Sciatic nerve (tissue), 2 donors: ENCODE measurements at places on chromosomes 13 and 19.

DNA sequence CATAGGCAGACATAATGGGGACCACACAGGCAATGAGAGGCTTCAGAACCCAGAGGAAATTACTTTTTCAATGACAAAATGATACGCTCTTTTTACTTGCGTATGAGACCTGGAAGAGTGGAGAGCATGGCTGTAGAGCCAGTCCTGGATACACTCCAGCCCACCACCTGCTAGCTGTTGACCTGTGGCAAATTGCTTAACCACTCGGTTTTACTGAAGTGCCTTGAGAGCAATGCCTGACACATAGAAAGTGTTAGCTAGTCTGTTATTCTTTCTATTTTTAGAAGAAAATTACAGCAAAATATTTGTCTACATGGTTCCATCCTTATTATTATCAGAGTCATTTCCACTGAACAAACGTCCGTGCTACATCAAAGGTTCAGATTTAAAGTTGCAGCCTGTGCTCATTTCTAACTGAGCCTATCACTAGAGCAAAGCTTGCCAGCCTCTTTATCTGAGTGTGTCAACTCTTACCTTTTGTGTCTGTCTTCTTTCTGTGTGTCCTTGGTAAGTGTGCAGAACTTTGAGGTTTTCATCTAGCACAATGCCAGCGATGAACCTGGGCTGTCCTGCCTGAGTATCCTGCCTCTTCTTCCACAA is 9.6 kb upstream of the GPR183 start:
- no peak for DNase-seq

DNA sequence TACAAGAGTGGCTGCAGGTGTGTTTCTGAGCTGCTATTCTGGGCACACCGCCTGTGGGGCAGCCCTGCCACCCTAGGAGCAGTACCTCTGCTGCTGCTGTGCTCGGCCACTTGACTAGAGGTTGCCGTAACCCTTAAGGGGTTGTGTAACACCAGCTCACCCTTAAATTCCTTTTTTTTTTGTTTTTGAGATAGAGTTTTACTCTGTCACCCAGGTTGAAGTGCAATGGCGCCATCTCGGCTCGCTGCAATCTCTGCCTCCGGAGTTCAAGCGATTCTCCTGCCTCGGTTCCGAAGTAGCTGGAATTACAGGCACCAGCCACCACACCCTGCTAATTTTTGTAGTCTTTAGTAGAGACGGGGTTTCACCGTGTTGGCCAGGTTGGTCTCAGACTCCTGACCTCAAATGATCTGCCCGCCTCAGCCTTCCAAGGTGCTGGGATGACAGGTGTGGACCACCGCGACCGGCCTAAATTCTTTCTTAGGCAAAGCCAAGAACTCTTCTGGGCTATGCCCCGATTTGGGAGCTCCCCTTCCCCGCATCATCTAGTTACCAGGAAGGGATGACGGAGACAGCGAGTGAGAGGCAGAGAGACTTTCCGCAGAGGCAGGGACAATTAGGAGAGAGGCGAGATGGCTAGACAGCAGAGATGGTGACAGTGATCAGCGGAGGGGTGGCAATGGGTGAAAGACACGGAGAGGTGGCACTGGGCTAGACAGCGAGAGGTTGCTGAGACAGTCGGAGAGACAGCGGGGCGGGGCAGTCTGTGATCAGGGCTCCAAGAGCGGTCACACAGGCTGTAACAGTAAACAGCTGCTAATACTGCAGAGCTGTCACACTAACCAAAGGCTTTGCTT is 4.4 kb upstream of the LILRA5 start:
- DNase-seq, result peak; percentile 47

DNA sequence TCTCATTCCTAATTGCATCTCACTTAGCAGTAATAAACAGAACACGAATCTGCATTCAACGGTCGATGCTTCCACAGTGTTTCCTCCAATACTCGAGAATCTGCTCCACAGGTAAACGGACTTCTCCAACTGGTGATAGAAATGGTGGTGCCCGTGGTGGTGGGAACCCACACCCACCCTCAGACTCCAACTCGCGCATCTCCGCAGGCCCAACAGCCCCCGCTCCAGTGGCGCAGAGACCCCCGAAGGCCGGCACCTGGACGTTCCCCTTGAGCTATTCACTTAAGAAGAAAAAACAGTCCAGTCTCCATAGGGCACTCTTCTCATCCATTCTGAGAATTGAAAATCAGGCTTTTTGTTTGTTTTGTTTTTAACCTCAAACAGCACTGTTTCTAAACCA is 13.8 kb upstream of the RASA3 start:
- no peak for DNase-seq

DNA sequence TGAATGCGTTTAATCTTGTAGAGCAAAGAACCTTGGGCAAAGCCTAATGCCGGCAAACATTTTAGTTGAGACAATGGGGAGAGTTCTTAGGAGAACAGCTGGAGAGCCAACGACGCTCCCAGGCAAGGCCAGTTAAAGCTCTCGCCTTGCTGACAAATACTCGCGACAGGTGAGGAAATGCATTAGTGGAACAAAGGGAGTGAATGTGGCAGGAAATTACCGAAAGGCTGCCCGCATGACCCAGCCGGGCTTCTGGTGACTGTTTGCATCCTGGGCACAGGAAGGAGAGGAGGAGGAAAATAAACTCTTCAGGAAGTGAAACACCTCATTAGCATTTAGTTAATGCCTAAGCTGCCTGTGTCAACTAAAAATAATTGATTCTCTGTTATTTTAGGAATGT is 74.6 kb downstream of the SHISA2 start:
- DNase-seq, result no peak

DNA sequence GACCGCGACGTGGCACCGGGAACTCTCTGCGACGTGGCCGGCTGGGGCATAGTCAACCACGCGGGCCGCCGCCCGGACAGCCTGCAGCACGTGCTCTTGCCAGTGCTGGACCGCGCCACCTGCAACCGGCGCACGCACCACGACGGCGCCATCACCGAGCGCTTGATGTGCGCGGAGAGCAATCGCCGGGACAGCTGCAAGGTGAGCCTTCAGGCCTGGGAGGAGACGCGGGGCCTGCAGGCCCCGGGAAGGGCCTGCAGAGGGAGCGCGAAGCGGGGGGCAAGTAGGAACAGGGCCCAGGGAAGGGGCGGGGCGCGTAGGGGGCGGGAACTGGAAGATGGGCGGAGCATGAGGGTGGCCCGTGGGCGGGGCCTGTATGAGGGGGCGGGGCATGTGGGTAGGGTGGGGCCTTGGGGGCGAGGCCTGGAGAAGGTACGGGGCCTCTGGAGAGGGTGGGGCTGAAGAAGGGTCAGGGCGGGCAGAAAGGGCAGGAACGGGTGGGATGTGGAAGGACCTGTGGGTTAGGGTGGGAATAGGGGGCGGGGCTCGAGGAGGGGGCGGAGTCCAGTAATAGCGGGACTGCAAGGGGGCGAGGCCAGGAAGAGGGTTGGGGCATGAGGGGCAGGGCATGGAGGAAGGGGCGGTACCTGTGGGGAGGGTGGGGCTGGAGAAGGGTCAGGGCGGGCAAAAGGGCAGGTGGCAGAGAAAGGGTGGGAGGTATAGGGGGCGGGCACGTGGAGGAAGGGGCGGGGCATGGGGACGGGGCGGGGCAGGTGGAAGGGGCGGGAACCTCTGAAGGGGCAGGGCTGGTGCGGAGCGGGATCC is 2.5 kb downstream of the CFD start:
- peak; percentile 79 for DNase-seq

DNA sequence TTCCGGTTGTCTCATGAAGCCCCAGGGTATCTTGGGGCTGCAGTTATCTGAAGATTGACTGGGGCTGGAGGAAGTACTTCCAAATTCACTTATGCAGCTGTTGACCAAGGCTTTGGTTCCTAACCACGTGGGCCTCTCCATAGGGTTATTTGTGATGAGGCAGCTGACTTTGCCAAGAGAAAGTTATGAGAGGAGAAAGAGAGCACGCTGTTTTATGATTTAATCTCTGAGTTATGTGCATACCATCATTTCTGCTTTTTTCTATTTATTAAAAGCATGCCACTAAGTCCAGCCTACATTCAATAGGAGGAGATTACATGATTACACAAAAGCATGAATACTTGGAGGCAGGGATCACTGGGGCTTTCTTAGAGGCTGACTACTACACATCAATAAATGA is 215.5 kb downstream of the NHLRC3 start:
- DNase-seq, result no peak

DNA sequence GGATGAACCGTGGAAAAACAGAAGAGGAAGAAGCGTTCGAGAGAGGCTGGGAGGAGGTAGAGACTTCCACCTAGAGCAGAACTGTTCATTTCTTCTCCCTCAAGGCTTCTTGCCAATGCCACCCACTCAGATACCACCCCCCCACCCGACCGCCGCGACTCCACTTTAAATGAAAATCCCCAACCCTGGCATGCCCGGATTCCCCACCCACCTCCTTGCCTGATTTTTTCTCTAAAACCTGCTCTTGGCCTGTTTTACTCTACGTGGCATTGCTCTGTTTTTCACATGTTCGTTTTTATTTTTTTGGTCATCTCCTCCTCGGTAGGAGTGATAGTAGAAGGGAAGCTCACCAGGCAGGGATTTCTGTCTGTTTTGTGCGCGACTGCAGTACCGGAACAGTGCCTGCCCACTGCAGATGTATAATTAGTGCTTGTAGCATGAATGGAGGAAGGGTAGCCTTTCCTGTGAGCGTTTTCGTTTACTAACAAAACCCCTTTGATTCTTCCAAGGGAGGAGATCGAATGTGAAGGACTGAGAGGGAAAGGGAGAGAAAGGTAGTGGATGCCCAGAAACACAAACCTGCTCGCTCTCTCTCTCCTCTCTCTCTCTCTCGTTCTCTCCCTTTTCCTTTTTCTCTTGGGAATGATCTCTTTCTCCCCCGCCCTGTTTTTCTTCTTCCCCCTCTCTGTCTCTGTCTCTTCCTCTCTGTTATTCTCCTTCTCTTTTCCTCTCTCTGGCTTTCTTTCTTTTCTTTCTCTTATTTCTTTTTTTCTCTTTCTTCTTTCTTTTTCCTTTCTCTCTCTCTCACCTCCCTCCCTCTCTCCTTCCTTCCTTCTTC is 2.2 kb downstream of the CD70 start:
- DNase-seq, result no peak

GRCh38 chr13:96172066-96172465 is 82.2 kb downstream of the HS6ST3 start:
- DNase-seq, result no peak

- DNase-seq, result no peak
Observed at GRCh38 chr13:95247171-95247570, 54.1 kb downstream of the ABCC4 start.

- no peak for DNase-seq
Observed at GRCh38 chr13:85742355-85742754, 56.9 kb downstream of the SLITRK6 start.

DNA sequence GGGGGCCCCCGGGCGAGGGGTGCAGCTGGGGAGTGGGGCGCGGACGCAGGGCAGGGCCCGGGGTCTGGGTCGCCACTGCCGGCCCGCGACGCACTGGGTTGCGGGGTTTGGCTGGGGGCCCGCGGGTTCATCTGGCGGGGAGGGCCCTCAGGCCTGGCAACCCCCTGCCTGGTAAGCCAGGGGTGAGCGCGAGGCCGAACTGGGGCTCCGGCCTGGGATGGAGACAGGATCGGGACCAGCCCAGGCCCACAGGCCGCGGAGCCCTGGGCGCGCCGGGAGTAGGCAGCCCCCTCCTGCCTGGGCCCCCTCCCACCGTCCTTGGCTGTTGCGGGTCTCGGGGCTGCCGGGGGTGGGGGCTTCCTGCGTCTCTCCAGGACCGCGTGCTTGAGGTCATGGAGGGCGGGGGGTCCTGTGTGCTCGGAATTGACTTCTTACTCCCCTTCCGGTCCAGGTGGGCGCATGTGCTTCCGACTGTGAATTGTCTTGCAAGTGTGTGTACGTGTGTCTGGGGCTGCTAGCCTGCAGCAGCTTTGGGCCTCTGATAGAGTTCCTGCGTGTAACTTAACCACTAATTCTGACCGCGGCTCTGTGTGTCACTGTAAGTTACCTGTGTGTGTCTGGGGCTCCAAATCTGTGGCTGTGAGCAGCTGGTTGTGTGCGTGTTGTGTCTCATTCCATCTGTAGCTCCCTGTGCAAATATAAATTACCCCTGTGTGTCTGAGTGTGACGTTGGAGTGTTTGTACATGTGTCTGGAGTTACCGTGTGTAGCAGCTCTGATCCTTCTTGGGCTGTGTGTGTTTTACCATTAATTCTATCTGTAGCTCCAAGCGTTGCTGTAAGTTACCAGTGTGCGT is 751 bp downstream of the GRAMD1A start:
- DNase-seq, result no peak

- no peak for DNase-seq
Observed at GRCh38 chr19:31304831-31305312, 44.4 kb downstream of the TSHZ3 start.

GRCh38 chr13:96783511-96783910 is 210.8 kb downstream of the OXGR1 start:
- no peak for DNase-seq

GRCh38 chr13:20441879-20442278 is 83.8 kb downstream of the CRYL1 start:
- no peak for DNase-seq

GRCh38 chr13:53238261-53238660 is 209.6 kb downstream of the OLFM4 start:
- DNase-seq, result no peak

GRCh38 chr13:45879666-45880065 is 28.1 kb upstream of the SIAH3 start:
- no peak for DNase-seq

GRCh38 chr19:7680606-7681339 is at the start of gene TRAPPC5:
Gene TRAPPC5, plus strand, starts transcription at chr19:7680833. Its CDS starts 1,421 bp downstream, at chr19:7682254.
- peak; percentile 90 for DNase-seq

- no peak for DNase-seq
Observed at GRCh38 chr13:73870036-73870741, 264.0 kb downstream of the KLF12 start.

DNA sequence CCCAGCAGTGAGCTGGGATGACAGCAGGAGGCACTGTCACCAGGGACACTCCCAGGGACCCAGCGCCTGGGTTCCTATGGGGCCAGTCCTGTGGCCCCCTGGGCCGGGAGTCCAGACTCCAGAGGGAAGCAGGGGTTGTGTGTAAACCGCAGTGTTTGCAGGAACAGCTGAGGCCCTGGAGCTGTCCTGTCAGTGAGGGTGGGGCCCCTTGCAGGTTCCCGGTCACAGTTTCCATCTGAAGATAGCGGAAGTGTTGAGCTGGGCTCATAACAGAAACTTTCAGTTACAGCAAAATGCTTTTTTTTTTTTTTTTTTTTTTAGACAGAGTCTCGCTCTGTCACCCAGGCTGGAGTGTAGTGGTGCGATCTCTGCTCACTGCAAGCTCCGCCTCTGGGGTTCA is 17.7 kb upstream of the CSNK1G2 start:
- no peak for DNase-seq

DNA sequence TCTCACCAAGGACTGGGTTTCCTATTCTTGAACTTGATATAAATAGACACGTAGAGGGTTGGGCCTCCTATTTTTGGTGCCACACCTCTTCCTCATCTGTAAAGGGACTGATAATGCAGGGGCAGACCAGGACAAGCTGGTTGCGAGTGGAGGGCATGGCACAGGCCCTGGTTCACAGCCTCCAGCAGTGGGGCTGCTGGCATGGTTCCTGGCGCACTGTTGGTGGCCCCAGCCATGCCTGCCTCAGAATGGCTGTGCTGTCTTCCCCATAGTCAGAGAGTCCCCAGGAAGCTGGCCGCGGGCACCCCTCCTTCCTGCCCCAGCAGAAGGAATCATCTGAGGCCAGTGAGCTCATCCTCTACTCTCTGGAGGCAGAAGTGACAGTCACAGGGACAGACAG is 10.5 kb upstream of the OVOL3 start:
- DNase-seq, result no peak

GRCh38 chr13:99892196-99892613 is 79.4 kb downstream of the ZIC5 start:
- DNase-seq, result no peak
